RWPE1 (cell line): ENCODE measurements at places on chromosomes 1 and 21.

DNA sequence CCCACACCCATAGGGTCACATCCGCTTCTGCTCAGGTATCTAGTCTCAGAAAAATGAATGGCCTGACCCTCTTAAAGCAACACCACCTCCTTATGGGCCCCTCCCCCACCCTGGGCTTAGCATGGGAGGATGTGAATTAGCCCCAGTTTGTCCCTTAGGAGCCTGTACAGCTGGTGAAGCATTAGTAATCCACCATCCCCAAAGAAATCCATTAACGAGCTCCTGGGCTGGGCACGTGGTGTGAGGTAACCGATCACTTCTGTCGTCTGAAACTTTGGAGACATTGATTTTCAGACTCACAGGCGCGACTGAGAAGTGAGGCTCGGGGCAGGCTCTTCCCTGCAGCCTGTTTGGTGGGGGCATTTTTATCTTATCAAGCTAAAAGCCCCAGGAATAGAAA is 10.5 kb downstream of the RASSF5 start:
- no peak for DNase-seq

DNA sequence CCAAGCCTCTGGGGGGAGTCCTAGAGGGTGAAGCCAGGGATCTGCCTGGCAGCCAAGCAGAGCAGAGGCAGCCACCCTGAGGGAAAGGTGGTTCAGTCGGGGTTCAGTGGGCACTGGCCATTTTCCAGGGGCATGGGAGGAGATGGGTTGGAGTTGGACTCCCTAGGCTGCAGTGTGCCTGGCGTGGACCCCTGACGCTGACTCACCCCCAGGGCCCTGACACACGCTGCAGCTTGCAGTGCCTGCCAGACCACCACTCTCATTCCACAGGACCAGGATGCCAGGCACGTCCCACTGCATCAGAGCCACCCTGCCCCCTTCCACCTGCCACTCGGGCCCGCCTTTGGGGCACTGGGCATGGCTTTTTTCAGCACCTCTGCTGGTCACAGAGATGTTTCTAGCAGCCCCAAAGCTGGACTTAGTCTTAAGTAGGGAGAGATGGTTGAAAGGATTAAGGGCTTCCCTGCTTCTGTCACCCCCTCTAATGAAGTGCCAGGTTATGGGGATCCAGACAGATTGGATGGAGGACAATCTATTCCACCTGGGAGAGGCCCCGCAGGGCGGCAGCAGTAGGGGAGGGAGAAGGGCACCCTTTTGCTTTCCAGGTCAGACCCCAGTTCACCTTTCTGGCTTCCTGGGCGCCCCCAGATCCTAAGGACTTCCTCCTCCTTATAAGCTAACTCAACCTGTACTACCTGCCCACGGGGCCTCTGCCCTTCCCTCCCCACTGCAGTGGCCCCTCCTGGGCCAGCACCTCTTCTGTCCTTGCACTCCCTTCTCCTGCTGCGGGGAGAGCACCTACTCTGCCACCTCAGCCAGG is 1.6 kb downstream of the SYT2 start:
- no peak for DNase-seq

DNA sequence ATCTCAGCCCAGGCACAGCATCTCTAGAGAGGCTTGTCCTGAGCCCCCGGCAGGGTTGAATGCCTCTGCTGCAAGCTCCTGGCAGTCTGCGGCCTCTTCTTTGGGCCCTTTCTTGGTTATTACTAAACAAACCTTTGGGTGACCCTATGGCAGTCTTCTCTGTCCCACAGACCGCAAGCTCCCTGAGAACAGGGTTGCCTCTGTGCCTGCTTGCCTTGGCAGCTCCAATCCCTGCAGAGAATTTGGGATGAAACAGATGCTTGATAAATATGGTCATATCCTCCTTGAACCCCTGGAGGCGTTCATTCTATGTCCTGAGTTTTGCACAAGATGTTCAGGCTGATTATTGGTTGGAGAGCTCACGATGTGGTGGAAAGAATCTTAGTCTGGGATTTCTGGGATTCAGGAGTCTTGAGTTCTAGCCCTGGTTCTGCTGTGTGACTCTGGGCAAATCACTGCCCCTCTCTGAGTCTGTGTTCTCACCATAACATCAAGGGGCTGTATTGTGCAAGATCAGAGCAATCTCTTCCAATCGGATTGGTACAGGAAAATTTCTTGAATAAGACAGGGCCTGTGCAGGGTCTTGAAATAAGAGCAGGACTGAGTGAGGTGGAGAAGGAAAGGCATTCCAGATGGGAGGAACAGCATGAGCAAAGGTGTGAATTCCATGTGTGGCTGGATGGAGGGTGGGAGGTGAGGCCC is 49.6 kb downstream of the EDN2 start:
- DNase-seq, result no peak

DNA sequence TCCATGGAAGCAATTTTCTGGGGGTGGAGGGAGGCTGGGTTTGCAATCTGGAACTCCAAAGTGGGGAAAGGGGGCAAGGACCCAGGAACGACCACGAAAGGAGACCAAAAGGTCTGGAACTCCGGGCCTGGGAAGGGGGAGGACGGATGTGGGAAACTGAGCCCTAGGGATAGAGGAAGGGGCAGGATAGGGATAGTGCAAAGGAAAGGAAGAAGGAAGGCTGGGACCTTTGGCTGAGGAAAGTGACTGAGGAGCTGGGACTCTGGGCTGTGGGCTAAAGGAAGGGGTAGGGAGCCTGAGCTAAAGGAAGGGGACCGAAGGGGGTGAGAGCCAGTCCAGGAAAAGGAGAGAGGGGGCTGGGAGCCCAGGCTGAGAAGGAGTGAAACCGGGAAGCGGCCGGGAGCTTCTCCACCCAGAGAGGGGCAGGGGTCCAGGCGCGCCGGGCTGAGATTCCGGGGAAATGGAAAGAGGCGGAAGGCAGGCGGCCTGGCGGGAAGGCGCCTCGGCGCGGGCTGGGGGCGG is 395 bp downstream of the SLC9A1 start:
- DNase-seq, result no peak

DNA sequence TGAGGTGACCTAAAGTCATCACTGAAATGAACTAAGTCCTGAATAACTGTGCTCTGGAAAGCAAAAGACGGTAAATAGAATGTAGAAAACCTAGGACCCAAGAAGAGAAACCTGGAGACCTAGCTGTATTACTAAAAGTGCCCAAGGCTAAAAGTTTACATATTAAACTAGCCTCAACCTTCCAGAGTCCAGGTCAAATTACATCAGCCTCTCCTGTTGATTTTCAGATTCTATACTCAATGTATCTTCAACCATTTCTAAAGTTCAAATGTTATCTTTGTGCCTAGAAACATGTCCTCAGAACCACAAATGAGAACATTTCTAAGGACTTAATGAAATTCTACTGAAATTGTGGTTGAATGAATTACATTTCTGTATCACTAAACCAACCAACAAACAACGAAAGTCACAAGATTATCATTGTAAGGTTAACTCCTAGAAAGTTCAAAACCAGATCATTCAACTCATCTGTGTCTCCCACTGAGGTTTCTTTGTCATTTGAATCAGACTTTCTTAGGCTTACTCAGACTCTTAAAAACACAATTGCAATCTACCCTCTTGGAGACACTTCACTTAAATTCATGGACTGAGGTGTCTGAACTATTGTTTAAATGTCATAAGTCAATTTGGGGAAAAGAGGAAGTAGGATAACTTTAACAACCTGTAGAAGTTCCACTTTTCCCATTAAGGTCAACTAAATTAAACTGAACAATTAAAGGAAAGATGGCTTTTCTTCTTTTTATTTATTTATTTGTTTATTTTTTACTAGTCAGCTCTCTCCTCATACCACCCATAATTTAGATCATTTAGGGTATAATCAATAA is 207.7 kb downstream of the BARHL2 start:
- DNase-seq, result no peak

GRCh38 chr1:67749263-67749843 is 64.4 kb downstream of the GADD45A start:
- DNase-seq, result no peak

- DNase-seq, result no peak
Observed at GRCh38 chr21:20083925-20084324, 914.3 kb upstream of the NCAM2 start.

GRCh38 chr1:62210960-62211359 is 16.3 kb downstream of the L1TD1 start:
- no peak for DNase-seq

DNA sequence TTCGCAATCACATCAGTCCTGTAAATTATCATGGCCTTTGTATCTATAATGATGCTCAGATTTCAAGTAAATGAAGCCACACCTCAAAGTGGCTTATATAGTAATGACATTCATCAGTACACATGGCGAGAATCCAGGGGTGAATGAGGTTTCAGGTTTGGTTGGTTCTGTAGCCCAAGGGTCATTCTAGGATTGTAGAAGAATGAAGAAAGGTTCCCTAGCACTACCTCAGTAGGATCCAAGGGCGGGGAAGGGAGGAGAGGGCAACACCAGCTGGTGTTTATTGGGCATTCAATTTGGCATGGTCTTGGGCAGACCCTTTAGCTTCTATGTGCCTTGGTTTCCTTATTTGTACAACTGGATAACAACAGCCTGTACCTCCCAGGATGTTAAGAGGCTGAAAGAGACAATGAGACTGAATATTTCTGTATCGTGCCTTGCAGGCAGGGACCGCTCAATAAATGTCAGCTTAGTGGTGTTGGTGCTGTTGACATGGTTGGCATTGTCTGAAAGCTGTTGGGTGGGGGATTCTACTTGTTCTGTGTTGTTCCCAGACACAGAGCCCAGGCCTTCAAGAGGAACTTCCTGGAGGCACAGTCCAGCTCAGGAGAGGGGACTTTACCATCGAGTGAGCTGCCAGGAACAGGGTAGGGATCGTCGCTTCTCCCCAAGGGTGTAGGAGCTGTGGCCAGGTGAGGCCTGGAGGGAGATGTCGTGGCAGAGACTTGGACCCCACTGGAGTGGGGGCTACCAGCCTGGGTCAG is 388.2 kb downstream of the PTPRU start:
- DNase-seq, result no peak

GRCh38 chr1:19468397-19468956 is 16.9 kb downstream of the CAPZB start:
- DNase-seq, result peak; percentile 65

GRCh38 chr1:236706183-236706582 is 19.9 kb downstream of the ACTN2 start:
- no peak for DNase-seq

DNA sequence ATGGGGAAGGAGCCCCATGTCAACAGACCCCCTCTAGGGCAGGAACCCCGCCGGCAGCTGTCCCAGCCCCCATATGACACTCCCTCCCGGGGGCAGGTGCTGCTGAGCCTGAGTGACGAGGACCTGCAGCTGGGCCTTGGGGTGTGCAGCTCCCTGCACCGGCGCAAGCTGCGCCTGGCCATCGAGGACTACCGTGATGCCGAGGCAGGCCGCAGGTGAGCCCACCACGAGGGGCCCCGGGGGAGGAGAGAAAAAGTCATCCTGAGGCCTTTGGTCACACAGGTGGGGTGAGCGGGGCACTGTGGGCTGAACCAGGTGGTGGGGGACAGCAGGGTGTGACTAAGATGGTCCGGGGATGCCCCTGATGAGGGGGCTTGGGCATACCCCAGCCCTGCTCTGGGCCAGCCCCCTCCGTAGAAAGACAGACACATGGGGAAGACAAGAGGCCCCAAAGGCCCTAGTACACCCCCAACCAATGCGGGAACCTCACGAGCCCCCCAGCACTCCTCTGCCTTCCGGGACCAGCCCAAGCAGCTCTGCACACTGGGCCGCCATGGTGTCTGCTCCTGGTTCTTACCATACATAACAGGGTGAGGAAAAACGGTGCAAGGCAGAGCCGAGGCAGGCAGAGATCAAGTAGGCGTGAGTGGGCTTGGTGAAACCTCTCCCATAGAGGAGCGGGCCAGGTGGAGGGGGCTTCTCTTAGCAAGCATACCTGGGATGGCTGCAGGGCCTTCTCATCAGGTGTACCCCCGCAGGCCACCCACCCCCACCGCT is 58.6 kb upstream of the TMEM51 start:
- DNase-seq, result no peak

GRCh38 chr1:85611425-85611824 is 30.9 kb downstream of the CCN1 start:
- no peak for DNase-seq

DNA sequence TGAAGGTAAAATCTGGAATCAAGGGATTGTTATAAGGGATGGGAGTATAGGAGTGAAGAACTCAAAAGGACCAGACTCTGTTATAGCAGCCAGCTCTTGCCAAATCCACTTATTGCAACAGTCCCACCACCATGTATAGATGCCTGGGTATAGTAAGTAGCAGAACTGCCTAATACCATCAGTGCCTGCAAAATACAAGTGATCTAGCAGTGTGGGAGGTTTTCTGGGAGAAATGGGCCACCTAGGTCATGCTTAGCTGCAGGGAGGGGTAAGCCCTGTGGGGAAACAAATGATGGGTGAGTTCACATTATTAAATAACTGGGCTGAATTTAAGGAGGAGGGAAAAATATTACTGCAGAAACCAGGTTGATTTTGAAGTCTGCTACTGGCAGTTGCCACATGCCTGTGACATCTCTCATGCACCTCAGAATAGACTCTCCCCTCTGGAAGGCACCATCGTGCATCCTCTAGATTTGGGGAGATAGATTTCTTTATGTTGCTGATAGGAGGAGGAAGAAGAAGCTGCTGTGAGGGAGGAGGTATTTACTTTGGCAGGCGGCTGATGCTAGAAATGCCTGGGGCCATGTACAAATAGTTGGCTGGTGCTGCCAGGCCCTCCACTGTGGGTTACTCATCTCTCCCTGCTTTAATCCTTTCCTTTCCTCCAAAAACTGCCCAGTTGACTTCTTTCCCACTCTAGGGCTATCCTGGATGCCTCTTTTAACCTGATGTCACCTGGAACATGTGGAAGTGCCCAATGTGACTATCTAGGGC is 27.5 kb downstream of the HLX start:
- DNase-seq, result peak; percentile 76

DNA sequence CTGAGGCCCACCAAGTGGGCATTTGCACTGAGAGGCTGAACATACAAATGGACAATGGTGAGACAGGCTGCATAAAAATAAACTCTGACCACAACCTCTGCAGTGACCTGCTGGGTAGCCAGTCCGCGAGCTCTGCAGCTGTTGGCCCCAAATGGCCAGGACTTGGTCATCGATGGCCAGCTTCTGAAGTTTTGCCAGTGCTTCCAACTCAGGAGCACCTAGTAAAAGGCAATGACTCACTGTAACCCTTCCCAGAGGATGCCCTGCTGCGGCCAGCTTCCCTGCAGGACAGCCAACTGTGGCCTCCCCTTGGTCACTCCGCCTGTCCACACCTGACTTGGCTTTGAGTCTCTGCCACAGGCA is 185.4 kb downstream of the DYRK1A start:
- DNase-seq, result no peak
